ENCODE measurements at places on chromosomes 5 and 9.

- no peak for DNase-seq
Measured at GRCh38 chr9:91904588-91905236, 45.3 kb downstream of the ROR2 start.

DNA sequence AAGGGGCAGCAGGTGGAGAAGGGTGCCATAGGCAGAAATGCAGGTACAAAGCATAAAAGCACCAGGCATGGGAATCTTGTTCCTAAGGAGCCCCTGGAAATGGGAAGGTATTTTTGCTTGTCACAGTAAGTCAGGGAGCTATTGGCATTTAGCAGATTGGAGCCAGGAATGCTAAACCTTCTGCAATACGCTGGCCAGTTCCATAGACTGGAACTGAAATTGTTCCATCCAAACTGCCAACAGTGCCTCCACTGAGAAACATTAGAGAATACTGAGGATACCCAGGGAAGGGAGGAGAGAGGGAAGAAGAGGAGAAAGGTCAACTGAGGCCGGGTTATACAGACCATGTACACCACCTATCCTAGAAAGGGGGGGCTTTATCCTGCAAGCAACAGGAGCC lies 162.7 kb downstream of the MED27 start:
- no peak for DNase-seq

DNA sequence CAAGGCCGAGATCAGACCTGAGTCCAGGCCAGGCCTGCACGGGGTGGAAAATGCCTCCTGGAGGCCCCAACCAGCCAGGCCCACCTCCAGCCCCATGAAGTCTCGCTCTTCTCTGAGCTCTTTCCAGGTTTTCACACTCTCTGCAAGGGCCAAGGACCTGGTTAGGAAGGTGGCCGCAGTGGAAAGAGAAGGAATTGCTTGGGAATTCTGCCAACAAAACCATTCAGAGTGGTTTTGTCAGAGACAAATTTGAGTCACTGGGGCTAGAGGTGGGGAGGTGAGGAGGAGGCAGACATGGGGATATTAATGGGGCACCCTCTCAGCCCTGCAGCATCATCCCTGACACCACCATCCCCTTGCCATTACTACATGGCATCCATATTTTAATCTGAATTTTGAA lies 261.0 kb downstream of the ROR2 start:
- peak; percentile 31 for DNase-seq

GRCh38 chr5:147906326-147907095 lies at the start of gene C5orf46:
TSS of gene C5orf46 (minus strand) at chr5:147906538. CDS start at chr5:147906501, 37 bp downstream.
- peak; percentile 39 for DNase-seq

DNA sequence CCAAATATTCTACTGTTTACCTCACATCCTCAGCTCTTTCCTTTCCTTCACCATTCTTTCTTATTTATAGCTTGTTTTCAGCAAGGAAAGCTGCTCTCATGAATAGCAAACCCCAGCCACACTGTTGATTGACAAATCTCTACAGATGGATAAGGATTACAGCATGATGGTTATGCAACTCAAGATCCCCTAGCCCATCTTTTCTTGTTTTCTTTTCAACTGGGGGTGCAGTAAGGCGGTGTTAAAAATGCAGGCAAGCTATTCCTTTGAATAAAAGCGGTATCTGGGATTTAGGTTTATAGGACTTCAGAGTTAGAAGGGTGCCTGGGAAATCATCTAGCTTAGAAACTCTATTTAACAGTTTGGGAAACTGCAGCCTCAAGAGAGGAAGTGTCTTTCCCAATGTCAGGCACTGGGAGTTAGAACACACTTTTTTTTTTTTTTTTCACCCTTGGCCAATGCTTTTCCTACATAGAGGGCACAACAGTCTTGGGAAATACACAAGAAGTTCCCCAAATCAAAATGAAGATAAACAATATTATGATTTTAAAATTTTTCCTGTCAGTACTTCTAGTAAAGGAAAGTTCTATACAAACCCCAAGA lies 2.6 kb downstream of the SPARC start:
- DNase-seq: no peak

DNA sequence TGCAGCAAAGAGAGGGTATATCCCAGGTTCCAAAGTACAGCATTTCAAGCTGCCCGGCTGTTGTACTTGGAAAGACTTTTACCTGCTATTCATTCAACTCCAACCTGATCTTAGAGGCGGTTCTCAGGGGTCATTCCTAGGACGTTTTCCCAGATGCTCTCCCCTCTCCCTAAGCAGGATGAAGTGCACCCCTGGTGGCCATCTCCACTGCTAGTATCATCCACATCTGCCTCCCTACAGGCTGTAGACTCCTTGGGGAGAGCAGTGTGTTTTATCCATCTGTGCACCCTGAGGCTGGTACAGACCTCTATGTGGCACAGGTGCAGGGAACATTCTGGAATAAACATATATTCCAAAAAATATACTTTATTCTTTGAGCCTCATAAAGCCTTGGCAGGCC lies 56.8 kb downstream of the PTPN3 start:
- no peak for DNase-seq

DNA sequence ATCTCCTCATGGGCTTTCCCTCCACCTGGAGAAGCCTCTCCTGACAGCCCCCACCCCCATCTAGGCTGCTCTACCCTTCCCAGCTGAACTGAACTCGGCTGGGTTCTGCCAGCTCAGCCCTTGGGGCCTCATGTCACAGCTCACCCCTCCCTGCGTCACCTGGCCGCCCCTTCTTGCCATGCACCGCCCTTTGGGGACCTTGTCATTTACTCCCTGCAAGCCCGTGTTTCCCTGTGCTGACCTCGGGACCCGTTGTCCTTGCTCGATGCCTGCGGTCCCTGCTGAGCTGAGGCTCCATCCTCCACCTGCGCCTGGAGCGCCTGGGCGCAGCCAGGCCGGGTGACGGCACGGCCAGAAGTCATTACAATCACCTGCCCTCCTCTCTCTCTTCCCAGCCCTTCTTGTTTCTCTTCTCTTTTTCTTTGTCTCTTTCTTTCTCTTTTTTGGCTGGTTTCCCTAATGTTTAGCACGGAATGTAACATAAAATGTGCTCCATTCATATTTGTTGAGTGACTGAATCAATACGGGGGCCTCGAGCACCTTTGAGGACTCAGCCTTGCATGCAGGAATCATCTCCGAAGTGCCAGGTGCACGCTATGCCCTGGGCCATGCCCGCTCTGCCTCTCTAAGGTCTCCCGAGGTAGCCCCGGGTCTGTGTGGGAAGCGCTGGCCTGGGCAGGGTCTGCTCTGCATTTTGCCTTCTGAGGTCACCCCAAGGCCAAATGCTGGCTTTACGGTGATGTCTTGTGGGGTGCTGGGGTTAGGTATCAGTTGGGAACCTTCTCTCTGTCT lies 48.1 kb upstream of the COL5A1 start:
- DNase-seq: peak; percentile 61

DNA sequence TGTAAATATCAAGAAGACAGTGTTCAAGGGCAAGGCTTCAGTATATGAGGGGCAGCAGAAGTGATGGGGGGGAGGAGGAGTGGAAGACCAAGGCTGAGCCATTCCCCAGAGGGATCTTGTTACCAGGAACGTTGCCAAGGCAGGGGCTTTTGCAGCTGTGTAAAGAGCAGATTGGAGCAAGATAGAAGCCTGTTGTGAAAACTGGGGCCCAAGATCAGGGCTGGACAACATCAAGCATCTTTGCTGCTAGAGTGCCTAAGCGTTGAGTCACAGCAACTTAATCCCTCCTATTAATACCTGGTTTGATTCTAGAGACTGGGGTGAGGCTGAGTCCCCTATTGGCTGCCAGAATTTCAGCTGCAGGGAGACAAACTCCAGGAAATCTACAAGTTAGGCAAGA lies 18.4 kb upstream of the ERCC6L2 start:
- peak; percentile 96 for DNase-seq

DNA sequence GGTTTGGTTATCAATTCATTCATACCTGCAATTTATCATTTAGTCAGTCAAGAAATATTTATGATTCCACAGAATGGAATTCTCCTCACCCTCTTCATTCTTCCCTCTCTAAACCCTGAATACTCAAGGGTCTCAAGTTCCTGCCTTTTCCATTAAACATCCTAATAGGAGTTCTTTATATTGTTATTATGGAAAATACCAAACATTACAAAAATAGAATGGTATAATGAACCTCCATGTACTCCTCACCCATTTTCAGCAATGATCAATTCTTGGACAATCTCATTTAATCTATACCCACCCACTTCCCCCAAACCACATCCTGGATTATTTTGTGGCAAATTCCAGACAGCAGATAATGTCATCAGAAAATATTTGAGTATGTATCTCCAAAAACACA lies 74.5 kb downstream of the ADAMTS12 start:
- DNase-seq: peak; percentile 76

- no peak for DNase-seq
Measured at GRCh38 chr5:143315214-143315613, 88.3 kb downstream of the NR3C1 start.

DNA sequence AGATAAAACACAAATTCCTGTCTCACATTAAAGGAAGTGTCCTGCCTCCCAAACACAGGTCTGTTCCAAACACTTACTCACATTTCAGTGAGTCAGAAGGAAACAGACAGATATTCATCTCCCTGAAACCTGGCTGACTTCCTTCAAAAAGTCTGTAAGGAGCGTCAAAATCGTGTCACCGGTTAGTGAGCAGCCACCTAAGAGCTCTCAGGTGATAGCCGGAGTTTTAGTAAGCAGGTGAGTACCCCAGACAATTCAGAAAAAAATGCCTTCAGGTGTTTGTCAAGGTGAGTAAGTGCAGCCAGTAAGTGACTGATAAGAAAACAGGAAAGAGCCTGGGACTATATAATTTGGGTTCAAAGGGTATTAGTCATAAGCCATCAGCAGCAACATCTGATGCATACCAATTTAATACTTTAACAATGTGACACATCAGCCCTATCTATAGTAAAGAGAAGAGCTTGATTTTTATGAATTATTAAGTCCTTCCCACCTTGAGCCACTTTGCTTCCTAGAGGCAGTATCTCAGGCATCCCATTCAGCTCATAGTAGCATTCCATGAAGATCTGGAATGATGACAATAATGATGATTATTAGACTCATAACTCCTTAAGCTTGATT lies 1.3 kb upstream of the ITGA2 start:
- DNase-seq: peak; percentile 70

DNA sequence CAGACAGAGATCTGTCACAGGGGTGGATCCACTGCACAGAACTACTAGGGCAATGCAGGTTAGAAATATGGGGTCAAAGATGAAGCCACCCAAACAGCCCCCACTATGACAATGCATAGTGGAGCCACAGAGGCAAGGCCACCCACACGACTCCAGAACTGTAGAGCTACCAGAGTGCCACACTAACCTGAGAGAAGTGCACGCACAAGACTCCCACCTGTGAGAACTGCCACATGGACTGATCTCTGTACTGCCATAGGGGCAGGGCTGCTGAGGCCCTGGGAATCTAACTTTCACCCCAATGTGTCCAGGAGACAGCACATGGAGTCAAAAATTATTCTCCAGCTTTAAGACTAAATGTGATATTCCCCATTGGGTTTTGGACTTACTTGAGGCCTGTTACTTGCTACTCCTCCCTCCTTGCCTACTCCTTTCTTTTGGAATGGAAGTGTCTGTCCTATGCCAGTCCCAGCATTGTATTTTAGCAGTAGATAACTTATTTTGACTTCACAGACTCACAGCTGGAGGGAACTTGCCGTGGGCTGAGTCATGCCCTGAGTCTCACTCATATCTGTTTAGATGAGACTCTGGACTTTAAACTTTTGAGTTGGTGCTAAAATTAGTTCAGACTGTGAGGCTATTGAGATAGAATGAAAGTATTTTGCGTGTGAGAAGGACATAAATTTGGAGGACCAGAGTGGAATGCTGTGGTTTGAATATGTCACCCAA lies 853.3 kb downstream of the MAT2B start:
- DNase-seq: peak; percentile 77
